Bronchial smooth muscle cell (primary cell): ENCODE measurements at places on chromosomes 16 and 17. TPM values are rescaled to one million over a fixed set of nuclear protein-coding genes. Genes with fewer than 3 reads are reported as not detected.

Gene YBX2
- total RNA-seq = 0.09 TPM in 1 of 2 replicates, not detected in the other

Gene EPX
- total RNA-seq = not detected in 2 replicates

Gene EZH1
- total RNA-seq = 13.4 and 16.7 TPM in 2 replicates

Gene SYNGR3
- total RNA-seq = 2.7 and 2.9 TPM in 2 replicates

Gene WFIKKN1
- 0.09 and 0.32 TPM in 2 replicates for total RNA-seq

Gene CXCL16
- 0.63 and 1.6 TPM in 2 replicates for total RNA-seq

Gene CYTH1
- total RNA-seq = 11.2 and 12.0 TPM in 2 replicates

Gene PYDC1
- not detected in 2 replicates for total RNA-seq

Gene WSCD1
- 0.16 and 0.17 TPM in 2 replicates for total RNA-seq

Gene TNFRSF17
- total RNA-seq = not detected in 2 replicates

Gene UBN1
- total RNA-seq = 12.8 and 15.2 TPM in 2 replicates

Gene OR3A3
- not detected in 2 replicates for total RNA-seq

Gene CTRB2
- total RNA-seq = not detected in 2 replicates

Gene HS3ST2
- total RNA-seq = under 0.01 TPM in 1 of 2 replicates, not detected in the other

Gene PRAC2
- total RNA-seq = not detected in 2 replicates

Gene NPIPB13
- total RNA-seq = 1.1 and 1.7 TPM in 2 replicates

Gene CCL1
- not detected in 2 replicates for total RNA-seq

Gene TLCD3A
- total RNA-seq = 10.1 and 12.0 TPM in 2 replicates

Gene TOP2A
- 1.7 and 14.8 TPM in 2 replicates for total RNA-seq

Gene COX6A2
- not detected in 2 replicates for total RNA-seq

Gene MYH3
- total RNA-seq = 0.16 and 0.60 TPM in 2 replicates

Gene TM4SF5
- not detected in 2 replicates for total RNA-seq

Gene EFCAB5
- 0.69 and 1.1 TPM in 2 replicates for total RNA-seq

Gene KRT24
- not detected in 2 replicates for total RNA-seq

Gene GAS7
- 4.9 and 19.4 TPM in 2 replicates for total RNA-seq

Gene KRT32
- 0.16 TPM in 1 of 2 replicates, not detected in the other for total RNA-seq

Gene TTYH2
- total RNA-seq = 5.2 and 5.7 TPM in 2 replicates

Gene STX1B
- total RNA-seq = 1.0 and 3.5 TPM in 2 replicates
